ENCODE measurements at places on chromosomes 11 and 22.

GRCh38 chr11:111627591-111627990 lies 25.3 kb downstream of the SIK2 start:
- DNase-seq, result no peak

DNA sequence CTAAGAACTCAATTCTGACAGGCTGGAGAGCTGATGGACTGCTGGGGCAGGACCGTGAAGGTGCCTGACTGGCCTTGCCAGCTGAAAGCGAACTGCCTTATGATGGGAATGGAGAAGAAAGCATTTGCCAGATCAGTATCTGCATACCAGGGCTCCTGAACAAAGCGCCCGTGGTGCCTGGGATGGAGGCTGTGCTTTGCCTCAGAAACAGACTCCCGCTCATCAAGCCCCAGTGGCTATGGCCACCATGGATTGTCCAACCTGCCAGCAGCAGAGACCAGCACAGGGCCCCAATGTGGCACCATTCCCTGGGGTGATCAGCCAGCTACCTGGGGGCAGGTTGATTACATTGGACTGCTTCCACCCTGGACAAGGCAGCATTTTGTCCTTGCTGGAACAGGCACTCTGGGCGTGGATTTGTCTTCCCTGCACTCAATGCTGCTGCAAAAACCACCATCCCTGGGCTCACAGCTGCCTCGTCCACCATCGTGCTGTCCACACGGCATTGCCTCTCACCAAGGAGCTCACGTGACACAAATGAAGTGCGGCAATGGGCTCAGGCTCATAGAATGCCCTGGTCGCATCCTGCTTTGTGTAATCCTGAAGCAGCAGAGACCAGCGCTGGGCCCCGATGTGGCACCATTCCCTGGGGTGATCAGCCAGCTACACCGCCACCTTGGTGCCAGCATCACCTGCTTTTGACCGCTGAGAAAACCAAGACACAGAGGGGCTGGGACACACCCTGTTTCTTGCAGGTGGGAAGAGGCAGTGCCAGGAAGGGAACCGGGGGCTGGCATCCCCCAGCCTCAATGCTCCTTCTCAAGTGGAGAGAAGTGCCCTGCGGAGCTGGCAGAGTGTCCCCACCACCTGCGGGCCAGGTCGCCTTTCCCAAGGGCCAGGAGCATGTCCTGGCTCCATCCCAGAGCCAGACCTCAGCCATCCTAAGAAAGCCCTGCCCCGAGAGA lies 1367.5 kb downstream of the BRD1 start:
- no peak for DNase-seq

- peak; percentile 49 for DNase-seq
Measured at GRCh38 chr22:36386351-36386899, 1.3 kb downstream of the MYH9 start.

DNA sequence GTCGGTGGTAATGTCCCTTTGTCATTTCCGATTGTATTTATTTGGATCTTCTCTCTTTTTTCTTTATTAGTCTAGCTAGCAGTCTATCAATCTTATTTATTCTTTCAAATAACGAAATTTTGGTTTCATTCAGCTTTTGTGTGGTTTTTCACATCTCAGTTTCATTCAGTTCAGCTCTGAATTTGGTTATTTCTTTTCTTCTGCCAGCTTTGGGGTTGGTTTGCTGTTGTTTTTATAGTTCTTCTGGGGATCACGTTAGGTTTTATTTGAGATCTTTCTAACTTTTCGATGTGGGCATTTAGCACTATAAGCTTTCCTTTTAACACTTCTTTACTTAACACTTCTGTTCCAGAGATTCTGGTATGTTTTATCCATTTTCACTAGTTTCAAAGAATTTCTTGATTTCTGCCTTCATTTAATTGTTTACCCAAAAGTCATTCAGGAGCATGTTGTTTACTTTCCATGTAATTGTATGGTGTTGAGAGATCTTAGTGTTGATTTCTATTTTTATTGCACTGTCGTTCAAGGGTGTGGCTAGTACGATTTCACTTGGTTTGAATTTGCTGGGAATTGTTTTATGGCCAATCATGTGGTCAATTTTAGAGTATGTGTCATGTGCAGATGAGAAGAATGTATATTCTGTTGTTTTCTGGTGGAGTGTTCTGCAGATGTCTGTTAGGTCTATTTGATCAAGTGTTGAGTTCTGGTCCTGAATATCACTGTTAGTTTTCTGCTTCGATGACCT lies 7.7 kb upstream of the SCGB1D1 start:
- no peak for DNase-seq

GRCh38 chr11:13315517-13316432 lies 38.2 kb downstream of the BMAL1 start:
- no peak for DNase-seq

DNA sequence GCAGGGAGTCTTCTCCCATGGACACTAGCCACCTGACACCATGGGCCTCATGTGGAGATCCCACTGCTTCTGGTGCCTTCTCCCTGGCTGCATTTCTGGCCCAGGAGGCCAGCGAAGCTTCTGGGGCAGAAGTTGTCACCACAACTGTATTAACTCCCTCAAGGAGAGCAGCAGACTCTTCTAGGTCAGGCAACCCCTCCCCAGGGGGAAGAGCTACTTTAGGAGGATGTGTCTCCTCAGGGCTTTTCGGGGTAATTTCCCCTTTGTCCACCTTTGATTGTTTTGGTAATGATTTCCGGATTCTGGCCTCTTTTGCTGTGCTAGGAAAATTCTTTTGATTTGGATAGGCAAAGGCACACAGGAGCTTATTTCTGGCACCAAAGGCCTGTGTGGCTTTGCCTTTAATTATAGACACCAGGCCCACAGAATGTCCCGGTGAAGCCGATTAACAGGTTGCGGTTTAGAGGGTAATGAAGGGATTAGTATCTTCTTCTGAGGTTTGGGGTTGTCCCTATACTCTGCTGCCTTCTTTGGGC lies 8.9 kb upstream of the UCP2 start:
- no peak for DNase-seq

DNA sequence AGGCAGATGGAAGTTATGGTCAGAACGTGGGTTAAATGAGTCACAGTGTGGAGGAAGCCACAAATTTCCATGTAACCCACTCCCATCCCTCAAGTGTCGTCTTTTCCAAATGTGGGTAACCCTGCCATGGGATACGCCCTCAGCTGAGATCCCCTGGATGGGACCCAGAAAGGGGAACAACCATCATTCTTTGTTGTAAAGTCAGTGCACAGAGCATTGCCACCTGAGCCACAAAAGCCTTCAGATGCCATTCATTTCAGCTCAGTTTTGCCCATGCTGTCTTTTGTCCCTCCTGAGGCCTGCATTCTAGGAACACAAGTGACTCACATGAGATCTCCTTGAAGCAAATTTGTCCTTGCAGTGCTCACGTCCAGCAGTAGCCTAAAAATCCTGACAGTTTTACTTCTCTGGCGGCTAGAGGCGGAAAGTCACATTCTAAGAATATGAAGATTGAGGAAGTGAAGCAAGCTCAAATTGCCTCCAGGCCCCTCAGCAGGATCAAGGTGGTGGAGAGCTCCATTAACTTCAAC lies 30.6 kb downstream of the MMP13 start:
- no peak for DNase-seq

- DNase-seq, result no peak
Measured at GRCh38 chr11:110112457-110112856, 19.3 kb downstream of the ZC3H12C start.
